ENCODE measurements at places on chromosomes 6 and 20.

- DNase-seq, result no peak
Measured at GRCh38 chr6:154414021-154414813, 57.6 kb upstream of the IPCEF1 start.

GRCh38 chr6:55584654-55585354, 5.8 kb upstream of the HMGCLL1 start:
- no peak for DNase-seq

GRCh38 chr20:5870568-5870981, 79.8 kb downstream of the TRMT6 start:
- DNase-seq, result no peak

DNA sequence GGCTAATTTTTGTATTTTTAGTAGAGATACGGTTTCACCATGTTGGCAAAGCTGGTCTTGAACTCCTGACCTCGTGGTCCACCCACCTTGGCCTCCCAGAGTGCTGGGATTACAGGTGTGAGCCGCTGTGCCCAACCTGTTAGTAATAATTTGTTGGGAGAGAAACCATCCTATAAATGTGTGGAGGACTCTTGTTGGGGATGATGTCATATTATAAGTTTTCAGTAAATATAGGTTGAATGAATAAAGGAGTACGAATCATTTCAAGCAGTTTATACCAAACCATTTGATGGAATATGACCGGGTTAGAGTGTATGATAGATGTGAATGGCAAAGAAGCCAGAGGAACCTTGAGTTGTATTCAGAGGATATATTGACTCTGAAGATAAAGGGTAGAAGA, 240.8 kb downstream of the SAMD5 start:
- no peak for DNase-seq

DNA sequence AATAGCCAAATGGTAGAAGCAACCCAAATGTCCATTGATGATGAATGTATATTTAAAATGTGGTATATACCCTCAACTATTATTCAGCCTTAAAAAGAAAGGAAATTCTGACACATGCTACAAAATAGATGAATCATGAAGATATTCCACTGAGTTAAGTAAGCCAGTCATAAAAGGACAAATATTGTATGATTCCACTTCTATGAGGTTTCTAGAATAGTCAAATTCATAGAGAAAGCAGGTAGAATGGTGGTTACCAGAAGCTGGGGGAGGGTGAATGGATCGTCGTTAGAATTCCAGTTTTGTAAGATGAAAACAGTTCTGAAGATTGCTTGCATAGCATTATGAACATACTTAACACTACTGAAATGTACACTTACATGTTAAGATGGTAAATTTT, 214.3 kb upstream of the MYLIP start:
- no peak for DNase-seq

GRCh38 chr20:4025679-4026078, 10.3 kb upstream of the RNF24 start:
- DNase-seq, result no peak

- no peak for DNase-seq
Measured at GRCh38 chr20:8449123-8449522, 317.1 kb downstream of the PLCB1 start.

- DNase-seq, result no peak
Measured at GRCh38 chr6:7883381-7883780, 27.2 kb downstream of the TXNDC5 start.
